ENCODE measurements at places on chromosomes 2 and 18.

- DNase-seq, result no peak
Observed at GRCh38 chr2:135494917-135495316, 36.1 kb downstream of the ZRANB3 start.

GRCh38 chr2:100641125-100641435 is 78.3 kb downstream of the PDCL3 start:
- DNase-seq, result no peak

DNA sequence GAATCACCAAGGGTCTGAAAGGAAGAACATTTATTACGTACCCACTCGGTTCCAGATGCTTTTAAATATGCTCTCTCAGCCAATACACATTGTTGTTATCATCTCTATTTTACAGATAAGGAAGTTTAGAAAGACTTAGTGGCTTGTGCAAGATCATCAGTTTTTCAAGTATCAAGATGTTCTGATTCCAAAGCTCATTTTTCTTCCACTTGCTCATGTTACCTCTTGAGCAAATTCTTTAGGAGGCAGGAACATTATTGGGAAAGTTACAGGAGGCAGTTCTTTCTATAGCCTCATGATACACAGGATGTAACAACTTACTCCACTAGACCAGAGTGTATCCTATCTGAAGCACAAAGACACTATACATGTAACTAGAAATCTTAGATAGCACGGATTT is 65.0 kb upstream of the MMADHC start:
- no peak for DNase-seq

DNA sequence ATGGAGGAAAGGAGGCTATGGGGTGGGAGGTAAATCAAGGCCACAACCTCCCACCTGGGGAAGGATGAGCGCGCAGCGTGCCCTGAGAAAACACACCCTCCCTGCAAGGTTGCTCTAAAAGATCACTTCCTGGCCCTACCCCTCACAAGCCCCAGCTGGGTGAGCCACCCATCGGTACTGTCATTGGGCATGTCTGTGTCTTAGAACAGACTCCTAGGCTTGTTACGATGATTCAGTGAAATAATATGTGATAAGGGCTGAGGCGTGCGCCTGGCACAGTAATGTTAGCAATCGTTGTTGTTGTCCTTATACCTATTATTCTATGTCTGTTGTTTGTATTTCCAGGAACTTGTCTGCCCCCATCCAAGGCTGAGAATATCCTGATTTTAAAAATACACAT is 175.1 kb downstream of the ZFP36L2 start:
- no peak for DNase-seq

DNA sequence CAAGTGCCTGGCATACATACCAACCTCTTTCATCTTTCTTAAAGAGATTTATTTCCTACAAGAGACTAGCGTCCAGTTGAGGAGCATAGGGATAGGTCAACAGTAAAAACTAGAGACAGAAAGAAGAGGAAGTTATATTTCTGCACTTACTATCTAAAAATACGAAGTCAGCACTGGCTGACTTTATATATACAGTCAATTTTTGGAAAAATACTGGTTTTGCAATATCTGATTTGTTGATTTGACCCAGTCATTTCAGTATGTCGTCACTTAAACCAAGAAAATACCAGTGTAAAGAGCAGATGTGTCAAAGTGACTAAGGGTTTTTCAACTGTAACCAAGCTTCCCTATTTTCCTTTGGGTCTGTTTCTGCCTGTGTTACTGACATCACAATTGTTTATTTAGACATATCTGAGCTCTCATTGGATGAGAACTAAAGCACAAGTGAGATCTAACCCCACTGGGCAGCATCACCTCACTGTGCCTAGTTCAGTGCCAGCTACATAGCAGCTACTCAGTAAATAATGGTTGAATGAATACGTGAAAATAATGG is 23.0 kb downstream of the CYTIP start:
- no peak for DNase-seq

DNA sequence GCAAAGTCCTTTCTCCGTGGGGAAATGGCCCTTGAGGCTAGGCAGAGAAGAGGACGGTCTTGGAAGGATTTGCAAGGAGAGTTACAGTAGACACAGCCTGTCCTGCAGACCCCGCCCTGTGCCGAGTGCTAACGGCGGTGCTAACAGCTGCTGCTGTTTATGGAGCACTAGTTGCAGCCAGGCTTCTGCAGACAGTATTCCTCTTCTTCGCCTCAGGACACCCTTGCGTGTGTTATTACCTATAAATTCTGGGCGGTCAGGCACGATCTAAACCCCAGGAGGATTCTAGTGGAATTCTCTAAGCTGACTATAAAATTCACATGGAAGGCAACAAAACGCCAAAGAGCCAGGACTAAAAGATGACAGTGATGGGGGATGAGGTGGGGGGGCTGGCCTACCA is 139.8 kb downstream of the GLI2 start:
- DNase-seq, result no peak

DNA sequence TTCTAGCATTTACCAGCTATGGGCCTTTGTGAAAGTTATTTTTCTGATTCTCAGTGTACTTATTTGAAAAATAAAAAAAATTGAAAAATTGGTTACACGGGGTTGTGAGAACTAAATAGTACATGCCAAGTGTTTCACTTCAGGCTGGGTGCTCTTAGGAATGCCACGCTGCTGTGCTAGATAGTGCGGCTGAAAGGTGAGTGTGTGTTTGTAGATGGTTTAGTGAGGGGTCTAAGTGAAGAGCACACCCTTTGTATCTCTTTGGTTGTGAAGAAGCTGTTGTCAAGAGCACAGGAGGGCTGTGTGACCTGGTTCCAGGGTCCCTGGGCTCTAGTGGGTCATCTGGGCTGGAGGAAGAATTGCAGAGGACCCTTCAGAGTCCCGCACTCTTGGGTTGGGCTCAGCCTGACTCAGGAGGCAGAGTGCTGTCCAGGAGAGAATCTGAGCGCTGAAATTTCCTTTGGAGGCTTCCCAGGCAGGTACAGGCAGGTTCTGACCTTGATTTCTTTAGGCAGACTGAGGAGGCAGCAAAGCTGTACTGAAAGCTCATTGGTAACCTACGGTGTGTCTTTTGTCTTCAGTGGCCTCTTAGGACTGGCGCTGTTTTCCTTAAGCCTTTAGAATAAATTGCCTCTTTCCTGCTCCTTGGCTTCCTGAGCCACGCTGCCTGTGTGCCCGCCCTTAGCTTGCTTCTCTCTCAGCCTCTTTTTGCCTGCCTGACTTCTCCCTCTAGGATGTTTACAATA is 44.4 kb downstream of the MAP4K4 start:
- no peak for DNase-seq

DNA sequence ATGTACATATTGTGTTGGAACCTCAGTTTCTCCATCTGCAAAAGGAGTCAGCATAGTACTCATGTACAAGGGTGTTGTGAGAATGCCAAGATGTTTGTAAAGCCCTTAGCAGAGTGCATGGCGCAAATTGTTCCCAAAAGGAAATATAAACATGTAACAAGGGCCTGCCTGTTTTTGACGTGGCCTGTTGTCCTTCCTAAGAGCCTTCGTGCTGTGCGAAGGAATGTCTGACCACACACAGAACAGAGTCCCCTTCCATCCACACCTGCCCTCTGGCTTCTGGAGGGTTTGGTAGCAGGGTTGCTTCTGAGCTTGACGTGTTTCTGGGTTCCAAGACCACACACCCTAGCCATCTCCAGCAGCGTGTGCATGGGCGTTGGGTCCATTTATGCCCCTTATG is 34.9 kb downstream of the CABLES1 start:
- DNase-seq, result no peak

DNA sequence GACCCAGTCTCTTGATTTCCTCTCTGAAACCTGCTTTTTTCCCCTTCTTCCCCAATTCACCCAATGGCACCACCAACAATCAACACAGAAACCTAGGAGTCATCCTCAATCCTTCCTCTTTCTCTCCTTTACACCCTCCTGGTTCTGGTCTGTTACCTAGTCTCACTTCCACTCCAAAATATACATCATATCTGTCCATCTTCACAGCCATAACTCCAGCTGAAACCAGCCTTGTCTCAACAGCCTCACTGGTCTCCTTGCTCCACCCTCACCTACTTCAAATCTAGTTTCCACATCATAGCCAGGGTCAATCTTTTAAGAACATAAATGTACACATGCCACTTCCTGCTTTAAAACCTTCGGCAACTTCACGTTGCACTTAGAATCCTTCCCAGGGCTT is 11.8 kb upstream of the TWSG1 start:
- no peak for DNase-seq

GRCh38 chr2:149160701-149161217 is 122.3 kb downstream of the LYPD6B start:
- no peak for DNase-seq

GRCh38 chr18:76522122-76522503 is 27.1 kb upstream of the ZNF516 start:
- no peak for DNase-seq

- DNase-seq, result no peak
Observed at GRCh38 chr2:14996351-14997014, 364.0 kb downstream of the LRATD1 start.

DNA sequence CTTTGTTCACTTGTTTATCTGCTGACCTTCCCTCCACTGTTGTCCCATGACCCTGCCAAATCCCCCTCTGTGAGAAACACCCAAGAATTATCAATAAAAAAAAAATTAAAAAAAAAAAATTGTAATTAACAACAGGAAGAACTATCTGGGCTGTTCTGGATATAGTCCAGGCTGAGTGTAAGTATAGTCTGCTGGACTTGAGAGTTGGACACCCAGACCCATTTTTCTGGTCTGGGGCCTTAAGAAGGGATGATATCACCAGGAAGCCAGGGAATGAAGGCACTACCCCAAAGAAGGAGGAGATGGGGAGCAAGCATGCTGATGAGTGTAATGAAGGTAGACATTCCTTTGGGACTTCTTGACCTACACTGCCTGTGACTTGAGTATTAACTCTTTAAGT is 72.1 kb upstream of the ZFP36L2 start:
- DNase-seq, result no peak

DNA sequence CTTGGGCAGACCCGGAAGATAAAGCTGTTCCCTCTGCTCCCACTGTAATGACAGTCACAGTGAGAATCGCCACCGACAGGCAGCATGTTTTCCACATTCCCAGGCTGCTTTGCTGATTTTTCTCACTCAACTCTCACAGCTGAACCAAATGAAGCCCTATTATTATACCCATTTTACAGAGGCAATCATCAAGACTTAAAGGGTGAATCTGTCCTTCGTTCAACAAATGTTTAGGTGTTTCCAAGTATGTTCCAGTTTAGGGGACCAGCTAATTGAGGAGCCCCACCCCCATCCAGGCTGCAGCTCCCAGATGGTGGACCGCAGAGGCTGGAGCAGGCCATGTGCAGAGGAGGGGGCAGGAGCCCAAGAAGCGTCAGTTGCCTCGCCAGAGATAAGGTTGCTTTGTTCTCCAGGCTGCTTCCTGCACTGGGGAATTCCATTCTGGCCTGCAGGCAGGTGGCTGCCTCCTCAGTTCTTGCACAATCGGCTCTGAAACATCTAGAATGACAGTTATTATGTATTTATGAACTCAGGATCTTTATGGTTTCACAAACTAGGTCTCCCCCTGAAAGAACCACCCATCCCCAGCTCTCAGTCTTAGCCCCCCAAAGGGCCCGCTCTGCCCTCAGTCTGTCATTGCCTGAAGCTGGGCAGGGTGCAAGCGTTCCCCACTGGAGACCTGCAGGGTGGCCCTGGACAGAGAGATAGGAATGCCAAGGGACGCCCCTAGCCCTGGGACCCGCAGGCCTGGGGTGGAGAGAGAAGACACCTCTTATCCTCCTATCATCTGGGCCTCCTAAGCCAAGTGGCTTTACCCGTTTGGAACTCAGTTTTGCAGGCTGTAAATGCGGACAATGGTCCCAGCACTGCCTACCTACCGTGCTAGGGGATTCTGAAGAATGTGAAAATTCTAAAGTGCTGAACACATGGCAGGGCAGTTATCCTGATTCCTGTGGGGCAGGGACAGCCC is 49.1 kb upstream of the MYCN start:
- DNase-seq, result no peak

DNA sequence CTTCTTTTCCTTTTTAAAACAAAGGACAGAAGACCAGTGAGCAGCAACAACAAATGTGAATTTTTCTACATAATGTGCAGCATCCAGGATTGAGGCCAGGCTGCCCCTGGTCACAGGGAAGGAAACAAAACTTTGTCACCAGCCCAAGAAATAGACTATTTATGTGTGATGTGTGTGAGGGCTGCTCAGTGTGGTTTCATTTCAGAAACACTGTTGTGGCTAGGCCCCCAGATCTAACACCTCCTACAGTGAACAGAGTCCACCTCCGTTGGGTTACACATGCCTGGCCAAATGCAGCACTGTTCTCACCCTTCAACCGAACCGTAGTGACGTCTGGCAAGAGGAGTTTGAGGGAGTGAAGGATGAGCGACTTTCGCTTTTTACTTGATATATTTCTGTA is 146.3 kb upstream of the RIOK3 start:
- DNase-seq, result no peak

DNA sequence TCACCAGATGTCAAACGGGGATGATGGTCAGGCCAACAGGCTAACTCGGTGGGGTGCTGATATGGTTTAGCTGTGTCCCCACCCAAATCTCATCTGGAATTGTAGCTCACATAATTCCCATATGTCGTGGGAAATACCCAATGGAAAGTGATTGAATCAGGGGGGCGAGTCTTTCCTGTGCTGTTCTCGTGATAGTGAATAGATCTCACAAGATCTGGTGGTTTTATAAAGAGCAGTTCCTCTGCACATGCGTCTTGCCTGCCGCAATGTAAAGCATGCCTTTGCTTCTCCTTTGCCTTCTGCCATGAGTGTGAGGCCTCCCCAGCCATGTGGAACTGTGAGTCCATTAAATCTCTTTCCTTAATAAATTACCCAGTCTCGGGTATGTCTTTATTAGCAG is 74.4 kb upstream of the YWHAQ start:
- no peak for DNase-seq

GRCh38 chr2:198385326-198385725 is 580.9 kb downstream of the PLCL1 start:
- DNase-seq, result no peak

- no peak for DNase-seq
Observed at GRCh38 chr2:45763255-45763654, 111.8 kb downstream of the PRKCE start.

- no peak for DNase-seq
Observed at GRCh38 chr2:180505203-180505602, 475.2 kb upstream of the UBE2E3 start.

Measured in Ammon's horn (tissue), 1 donor.